ENCODE measurements at places on chromosomes 6 and 20.

DNA sequence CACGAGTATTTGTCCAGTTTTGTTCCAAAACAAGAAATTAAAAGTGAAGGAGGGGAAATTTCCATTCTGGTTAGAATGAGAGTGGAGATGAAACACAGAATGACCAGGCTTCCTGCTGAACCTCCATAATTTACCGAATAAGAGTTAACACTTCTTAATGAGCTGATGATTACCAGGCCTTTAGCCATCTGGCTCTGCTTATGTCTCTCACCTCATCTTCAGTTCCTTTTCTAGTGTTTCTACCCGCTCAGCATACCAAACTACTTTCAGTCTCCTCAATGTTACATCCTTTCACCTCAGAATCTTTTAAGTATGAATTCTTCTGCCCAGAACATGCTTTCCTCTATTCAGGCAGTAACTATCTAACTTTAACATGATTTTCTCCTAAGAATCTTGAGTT, 209.0 kb upstream of the RSPO3 start:
- no peak for DNase-seq

- no peak for DNase-seq
Measured at GRCh38 chr6:80636689-80637088, 530.2 kb downstream of the BCKDHB start.

- DNase-seq, result no peak
Measured at GRCh38 chr6:37862992-37863391, 43.5 kb downstream of the ZFAND3 start.

DNA sequence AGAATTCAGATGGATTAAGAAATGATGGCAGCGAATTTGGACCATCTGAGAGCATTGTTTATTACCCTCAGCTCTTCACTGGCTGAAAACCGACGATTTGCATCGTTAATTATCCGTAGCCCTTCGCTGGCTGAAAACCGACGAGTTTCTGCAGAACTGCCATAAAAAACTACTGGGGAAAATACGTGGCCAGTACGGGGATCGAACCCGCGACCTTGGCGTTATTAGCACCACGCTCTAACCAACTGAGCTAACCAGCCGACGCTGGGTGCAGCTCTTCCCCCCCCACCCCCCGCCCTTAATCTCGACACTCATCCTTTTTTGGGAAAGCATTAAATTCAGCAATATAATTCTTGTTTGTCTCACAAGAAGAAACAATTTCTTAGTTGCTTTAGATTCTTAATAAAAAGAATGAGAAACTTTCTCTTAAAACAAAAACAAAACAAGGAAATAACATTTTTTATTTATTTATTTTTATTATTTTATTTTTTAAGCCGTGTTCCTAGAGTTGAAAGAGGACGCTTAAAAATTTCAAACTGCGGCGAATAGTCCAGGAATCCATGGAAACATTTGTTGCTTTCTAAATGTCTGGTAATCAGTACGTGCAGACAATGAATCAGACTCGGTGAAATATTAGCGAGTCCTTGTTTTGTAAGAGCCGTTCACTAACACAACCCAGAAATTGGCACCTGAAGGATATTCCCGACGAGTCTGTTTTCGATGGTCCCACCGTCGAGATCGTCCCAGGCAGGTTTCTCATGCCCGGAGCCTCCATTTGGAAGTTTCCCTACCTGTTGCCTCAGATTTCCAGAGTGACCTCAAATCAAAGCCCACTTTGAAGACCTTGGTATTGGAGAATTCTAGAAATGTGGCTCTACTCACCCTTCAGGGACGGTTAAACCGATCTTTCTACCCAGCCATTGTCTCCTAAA, 27.8 kb downstream of the PRSS16 start:
- DNase-seq, result no peak

GRCh38 chr20:50536333-50536732, 26.1 kb downstream of the PTPN1 start:
- no peak for DNase-seq

DNA sequence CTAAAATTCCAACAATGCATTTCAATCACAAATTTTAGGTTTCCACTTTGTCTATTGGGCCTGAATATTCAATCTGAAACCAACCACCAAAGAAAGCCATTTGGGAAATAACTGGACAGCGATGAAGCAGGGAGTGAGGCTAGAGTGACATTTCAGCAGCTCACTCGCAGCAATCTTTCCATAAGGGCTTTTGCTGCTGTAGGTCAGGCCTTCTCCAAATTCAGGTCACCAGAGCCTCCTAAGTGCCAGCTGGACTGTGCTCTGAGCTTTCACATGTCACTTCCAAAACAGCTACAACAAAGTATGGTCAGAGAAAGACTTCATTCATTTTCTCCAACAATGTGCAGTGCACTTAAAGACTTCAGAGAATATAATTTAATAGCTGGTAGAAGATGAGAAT, 194.8 kb downstream of the FRK start:
- no peak for DNase-seq

DNA sequence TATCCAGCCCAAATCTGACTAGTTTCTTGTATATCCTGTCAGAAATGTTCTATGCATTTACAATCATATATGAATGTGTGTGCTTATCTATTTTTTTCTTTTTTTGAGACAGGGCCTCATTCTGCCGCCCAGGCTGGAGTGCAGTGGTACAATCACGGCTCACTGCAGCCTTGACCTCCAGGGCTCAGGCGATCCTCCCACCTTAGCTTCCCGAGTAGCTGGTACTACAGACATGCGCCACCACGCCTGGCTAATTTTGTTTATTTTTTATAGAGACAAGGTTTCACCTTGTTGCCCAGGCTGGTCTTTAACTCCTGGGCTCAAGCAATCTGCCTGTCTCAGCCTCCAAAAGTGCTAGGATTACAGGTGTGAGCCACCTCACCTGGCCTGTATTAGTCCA, 3.0 kb upstream of the RAB44 start:
- no peak for DNase-seq

DNA sequence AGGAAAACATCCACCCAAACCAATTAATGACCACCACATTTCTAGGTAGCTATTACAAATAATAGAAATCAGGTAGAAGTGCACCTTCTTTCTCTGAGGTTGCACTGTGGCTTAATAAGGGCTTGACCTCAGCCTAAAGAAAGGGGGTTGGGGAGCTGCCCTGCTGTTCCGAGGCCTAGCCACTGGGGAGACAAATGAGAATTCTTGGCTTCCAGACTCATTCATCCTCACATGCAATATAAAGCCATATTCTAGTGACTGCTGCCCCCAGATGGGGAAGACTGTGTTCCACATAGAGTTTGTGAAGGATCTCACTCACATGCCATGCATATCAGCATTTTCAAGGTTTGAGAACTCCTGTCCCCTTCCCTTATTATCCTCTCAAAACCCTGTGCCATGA, 22.9 kb downstream of the SAYSD1 start:
- DNase-seq, result no peak

- DNase-seq, result no peak
Measured at GRCh38 chr6:11253594-11253993, 21.1 kb upstream of the NEDD9 start.

DNA sequence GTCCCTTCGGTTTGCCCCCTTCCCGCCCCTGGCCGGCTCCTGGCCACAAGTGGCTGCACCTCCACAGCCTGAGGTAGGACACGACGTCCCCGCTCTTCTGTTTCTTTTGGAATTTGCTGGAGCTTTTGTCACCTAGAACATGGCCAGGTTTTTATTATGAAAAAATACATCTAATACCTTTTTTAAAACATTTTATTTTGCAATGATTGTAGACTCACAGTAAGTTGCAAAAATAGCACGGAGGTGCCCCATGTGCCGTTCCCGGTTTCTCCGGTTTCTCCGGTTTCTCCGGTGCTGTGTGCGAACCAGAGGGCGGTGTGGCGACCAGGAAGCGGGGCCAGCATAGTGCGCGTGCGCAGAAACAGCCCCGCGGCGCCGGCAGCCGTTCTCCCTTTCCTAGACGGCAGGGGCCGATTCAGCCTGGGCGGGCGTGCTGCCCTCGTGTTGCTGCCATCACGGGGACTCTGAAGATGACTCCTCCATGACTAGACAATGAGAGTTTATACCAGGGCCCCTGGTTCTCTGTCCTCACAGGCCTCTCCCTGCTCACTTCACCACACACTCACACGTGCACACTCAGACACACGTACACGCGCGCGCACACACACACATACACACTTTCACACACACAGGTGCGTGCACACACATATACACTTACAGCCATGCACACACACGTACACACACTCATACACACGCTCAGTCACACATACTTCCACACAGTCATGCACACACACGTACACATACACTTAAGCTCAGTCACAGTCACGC, 102.1 kb downstream of the TMEM242 start:
- DNase-seq, result peak; percentile 72

DNA sequence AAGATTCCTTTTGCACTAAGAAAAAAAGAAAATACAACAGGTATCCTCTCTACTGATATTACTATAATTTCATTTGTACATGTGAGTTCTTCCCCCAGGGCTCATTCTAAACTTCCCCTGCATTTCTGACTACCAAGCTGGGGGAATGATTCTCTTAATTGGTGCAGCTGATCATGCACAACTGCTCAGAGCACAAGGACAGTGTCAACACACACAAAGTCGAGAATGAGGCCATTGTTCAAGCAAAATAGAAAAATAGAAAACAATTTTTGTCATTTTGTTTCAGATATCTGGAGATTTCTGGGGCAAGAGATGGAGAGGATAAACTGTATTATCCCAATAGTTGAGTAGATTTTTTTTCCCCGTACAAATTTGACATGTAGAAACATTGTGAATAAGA, 236.3 kb downstream of the HAO1 start:
- no peak for DNase-seq

GRCh38 chr20:46400253-46400652, 6.2 kb downstream of the ELMO2 start:
- no peak for DNase-seq

DNA sequence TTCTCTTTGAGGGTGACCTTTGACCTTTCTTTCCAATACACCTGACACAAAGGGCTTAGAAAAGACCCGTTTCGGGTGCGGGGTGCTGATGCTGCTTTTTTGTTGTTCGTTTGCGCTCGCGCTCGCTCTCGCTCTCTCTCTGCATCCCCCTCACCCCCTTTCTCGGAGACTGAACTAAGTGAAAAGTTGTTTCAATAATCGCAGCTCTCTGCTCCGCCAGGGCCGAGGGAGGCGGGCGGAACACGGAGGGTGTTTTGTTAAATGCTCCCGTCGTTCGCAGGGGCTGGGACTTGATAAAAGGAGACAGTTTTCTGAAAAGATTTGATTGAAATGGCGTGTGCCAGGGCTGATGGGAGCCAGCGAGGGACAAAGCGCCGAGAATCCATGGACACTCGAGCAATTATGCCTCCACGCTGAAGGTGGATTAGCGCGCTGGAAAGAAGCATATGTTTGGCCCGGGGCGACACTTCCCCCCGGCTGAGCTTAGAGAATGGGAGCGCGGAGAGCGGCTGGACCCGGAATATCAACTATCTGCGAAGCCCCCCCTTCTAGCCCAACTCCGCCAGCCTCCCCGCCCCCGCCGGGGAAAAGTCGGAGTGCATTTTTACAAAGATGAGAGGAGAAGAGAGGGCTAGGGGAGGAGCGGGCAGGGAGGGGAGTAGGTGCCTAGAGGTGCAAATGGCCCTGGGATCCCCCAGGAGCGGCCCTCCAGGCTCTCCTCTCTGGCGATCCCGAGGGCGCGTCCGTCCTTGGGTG, 25.0 kb downstream of the TFAP2A start:
- DNase-seq, result no peak

All from NCI-H510A (cell line).